ENCODE measurements at places on chromosomes 13 and 19.

GRCh38 chr19:13848798-13849676 lies 27.9 kb upstream of the NANOS3 start:
- DNase-seq, result no peak

DNA sequence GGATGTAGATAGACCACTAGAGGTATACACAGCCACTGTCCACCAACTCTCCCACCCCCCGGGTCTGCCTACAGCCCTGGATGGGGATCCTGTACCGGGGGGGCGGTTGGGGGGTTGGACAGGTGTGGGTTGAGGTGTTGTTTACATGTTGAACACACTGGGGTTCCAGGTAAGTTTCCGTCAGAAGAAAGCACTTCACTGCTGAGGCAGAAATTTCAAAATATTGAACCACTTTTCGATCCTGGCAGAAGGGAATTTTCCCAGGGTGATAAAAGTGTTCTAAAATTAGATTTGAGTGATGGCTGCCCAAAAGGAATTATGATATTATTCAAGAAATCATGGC lies 6.6 kb upstream of the CEACAM16 start:
- DNase-seq, result no peak

- no peak for DNase-seq
Observed at GRCh38 chr13:94073007-94073744, 406.3 kb downstream of the DCT start.

GRCh38 chr19:45814851-45815480 lies at the start of gene RSPH6A:
Gene RSPH6A (minus strand): TSS chr19:45815308. CDS start chr19:45815176, 132 bp downstream.
- DNase-seq, result no peak

DNA sequence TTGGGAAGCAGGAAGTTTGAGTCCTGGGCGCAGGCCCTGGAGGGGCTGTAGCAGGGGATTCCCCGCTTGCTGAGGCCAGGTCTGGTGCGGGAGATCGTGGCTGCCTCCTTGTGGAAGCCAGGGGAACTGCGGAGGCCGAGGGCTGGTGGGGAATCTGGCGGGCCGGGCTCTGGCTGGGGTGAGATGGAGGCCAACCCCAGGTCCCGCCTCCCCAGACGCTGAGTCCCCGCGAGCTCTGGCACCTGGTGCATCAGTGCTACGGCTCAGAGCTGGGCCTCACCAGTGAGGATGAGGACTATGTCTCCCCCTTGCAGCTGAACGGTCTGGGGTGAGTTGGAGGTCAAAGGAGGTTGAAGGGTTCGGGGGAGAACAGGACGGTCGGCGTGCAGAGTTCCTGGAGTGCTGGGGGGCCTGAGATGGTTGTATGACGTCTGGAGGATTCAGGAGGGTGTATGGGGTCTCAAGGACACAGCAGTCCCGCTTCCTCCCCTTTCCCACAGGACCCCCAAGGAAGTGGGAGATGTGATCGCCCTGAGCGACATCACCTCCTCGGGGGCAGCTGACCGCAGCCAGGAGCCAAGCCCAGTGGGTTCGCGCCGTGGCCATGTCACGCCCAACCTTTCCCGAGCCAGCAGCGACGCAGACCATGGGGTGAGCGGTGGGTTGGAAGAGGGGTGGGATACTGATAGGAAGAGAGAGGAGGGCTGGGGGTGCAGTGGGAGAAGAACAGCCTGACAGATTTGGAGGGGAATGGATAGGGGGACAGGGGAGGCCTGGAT lies 13.1 kb downstream of the GRAMD1A start:
- DNase-seq, result peak; percentile 70

- DNase-seq, result no peak
Observed at GRCh38 chr13:73365252-73365651, 306.4 kb downstream of the KLF5 start.

DNA sequence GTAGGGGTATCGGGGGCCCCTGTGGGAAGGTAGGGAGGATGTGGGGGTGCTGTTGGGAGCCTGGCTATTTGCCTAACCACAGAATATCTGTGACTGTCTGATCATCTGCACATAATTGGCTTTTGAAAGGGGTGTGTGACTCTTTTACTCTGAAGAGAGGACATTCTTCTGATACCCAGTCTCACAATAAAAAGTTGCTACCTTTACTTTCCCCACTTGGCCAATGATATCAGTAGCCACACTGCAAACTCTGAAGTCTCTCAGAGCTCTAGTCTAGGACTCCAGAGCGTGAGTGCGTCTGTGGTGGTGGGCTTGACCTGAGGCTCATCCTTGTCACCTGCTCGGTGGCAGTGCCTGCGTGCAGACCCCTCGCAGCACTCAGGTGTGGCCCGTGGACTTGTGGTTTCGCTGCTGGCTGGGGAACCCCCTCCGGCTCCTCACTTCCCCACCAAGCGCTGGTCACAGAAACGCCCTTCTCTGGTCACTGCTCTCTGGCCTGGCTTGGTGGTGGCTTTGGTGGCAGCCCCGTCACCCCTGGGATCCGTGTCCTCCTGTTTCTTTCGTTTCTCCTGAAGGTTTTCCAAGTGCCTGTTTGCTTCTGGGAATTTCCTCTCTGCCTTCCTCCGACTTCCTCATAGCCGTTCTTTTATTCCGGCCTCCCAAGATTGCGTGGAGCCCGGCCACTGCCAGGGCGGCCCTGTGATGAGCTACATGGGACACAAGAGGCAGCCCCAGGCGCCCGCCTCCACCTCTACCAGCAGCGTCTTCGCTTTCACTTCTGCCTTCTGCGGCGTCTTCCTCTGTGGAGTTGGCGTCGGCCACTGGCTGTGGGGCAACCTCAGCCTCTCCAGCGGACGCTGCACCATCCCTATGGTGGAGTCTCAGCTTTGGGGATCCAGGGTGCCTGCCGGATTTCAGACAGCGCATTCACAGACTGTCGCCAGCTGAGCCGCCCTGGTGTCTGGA lies 78.0 kb downstream of the ATP11A start:
- DNase-seq, result no peak

DNA sequence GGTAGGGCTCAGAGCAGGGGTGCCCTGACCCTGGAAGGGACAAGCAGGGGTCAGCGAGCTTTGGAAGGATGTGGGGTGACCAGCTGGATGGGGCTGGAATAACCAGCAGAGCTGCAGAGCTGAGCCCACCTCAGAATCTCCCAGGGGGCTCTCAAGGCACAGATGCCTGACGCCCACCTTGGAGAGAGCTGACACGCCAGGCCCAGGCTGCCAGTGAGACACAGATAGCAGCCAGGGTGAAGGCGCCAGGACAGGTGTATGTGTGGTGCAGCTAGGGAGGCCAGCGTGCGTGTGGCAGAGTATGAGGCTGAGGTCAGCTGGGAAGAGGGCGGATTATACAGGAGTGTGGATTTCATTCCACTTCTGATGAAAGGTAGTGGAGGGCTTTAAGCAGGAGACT lies 8.9 kb downstream of the AP1M1 start:
- no peak for DNase-seq

DNA sequence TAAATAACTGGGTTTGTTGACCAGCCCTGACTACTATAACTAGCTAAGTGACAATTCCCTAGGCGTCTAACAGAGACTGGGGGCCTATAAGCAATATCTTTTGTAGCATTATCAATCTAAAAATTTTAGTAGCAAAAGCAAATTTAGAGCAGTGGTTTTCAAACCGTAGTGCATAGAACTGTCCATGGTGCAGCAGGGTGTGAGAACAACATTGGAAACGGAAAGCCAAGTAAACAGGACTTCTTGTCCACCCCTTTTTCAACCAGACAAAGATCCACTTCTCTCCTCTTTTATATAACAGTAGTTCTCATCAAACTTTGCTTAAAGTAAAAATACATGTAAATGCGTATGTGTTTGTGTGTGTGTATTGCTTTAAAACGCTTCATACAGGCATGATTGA lies 1099.1 kb upstream of the ATXN8OS start:
- DNase-seq, result no peak

GRCh38 chr13:113511361-113511760 lies 20.9 kb upstream of the DCUN1D2 start:
- no peak for DNase-seq

All from activated T-helper 2 cell treated with anti-CD3 and anti-CD28 coated beads, Interferon-gamma antibody, Interleukin-2, Interleukin-4, amounts not matched to agents 10 μg/mL and 5 μg/mL and 100 μg/mL, durations not matched to agents 14 hours and 24 hours and 36 hours (primary cell).